Large intestine (tissue), 12 donors: ENCODE measurements at places on chromosomes 3 and 15.

DNA sequence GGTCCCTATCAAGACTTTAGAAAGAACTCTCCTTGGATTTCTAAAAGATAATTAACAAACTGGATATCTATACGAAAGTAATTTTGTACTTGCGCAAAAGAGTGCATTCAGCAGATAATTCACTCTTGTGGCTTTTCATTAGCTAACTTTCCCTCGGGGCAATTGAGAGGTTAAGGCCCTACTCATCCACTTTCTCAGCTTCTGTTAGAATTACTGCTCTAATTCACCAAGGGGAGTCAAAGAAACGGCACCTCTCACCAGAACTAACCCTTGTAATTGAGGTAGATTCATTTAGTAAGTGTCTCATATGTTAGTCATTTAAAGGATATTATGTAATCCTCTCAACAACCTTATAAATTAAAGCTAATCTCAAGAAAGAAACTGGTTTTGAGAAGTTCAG is 22.5 kb upstream of the MB21D2 start:
- no peak for DNase-seq

DNA sequence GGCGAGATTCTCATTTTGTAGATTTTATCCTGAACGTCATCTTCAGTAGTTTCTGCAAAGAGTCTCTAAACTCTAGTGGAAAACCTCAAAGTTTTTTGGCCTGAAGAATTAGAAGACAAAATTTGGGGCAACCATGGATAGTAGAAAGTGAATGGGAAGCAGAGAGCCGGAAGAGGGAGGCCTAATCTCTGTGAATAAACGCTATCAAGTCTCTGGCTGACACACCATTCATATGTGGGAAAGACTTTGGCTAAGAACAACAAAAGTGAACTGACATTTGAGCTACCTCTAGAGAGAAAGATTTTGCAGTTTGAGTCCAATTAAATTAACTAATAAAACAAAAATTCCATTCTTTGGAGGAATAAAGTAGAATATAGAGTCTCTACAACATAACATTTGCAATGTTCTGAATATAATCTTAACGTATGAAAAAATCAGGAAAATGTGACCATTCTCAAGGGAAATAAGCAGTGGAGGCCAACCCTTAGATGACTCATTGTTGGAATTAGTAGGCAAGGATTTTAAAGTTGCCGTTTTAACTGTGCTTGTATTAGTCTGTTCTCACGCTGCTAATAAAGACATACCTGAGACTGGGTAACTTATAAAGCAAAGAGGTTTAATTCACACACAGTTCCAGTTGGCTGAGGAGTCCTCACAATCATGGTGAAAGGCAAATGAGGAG is 184.6 kb downstream of the C3orf38 start:
- DNase-seq: no peak

GRCh38 chr3:180922242-180922641 is 9.8 kb downstream of the FXR1 start:
- no peak for DNase-seq

- no peak for DNase-seq
Measured at GRCh38 chr3:58421004-58421403, 12.6 kb downstream of the PDHB start.

DNA sequence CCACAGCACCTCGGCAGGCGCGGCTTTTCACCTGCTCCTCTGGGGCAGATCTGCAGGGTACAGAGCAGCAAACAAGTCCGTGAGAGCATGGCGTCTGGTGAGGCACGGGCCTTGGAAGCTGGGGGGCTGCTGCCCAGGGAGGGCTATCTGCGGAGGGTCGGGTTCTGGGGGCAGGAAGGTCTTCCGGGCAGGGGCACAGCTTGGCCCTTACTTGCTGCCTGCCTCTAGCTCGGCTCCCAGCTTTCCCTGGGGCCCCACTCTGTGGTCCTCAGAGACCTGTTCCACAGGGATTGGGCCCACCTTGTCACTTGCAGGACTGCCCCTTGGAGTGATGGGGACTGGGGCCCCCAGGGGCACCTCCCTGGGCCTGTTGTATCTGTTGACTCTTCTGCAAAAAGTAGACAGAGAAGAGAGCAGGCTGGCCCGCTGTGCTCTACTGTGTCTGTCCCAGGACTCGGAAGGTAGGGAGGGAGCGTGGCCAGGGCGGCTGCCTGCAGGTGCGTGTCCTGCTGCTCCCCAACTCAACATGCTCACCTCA is 84.1 kb downstream of the TBC1D2B start:
- no peak for DNase-seq

DNA sequence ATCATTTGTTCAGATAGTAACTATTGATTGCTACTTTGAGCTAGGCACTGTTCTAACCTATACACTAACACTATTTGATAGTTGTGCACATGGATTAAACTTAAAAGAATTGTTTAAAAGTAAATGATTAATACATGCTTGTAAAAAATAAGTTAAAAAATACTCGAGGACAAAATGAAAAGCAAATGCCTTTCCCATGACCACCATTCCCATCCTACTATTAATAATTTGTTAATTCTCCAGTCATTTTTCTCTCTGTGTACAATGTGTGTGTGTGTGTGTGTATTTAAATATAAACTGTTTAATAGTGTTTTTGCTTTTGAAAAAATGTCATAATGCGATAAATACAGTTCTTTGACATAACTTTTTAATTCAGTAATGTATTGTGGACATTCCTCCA is 78.7 kb upstream of the KCNMB2 start:
- DNase-seq: no peak

GRCh38 chr15:56960116-56960515 is 41.7 kb downstream of the TCF12 start:
- DNase-seq: no peak

- no peak for DNase-seq
Measured at GRCh38 chr3:175146258-175146657, 287.1 kb downstream of the NAALADL2 start.

- DNase-seq: no peak
Measured at GRCh38 chr3:14518893-14519292, 21.2 kb downstream of the GRIP2 start.

DNA sequence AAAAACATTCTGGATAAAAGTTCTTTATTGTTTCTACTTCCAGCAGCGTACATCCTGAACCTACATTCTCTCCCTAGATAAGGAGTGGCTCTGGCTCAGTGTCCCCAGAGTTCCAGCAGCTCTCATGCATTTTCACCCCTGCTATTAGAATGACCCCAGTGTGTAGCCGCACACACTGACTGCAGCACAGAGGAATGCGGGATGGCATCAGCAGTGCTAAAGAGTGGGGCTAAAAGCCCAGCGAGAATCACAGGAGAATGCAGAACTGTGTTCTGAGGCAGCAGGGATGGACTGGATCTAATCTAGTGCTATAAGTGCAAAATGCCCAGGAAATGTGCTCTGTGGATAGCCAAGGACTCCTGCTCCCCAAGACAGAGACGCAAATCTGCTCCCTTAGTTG is 66.4 kb upstream of the TJP1 start:
- DNase-seq: no peak
